ENCODE measurements at places on chromosomes 2 and 18.

DNA sequence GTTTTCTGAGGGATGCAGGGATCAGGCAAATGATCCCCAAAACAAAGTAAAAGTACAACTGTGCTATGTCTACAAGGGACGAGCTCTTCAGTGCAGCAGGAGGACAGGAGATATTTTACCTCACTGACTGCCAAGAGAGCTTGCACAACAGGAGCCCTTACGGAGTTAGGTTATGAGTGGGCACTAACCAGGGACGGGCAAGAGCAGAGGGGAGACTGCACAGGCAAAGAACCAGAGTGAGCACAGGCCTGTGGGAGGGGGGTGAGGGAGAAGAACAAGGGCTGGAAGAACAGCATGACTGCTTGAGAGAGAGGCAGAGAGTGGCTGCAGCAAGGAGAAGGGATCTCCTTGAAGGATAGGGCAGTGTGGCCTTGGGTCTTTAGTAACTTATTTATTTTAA, 101.1 kb upstream of the PID1 start:
- DNase-seq: no peak

DNA sequence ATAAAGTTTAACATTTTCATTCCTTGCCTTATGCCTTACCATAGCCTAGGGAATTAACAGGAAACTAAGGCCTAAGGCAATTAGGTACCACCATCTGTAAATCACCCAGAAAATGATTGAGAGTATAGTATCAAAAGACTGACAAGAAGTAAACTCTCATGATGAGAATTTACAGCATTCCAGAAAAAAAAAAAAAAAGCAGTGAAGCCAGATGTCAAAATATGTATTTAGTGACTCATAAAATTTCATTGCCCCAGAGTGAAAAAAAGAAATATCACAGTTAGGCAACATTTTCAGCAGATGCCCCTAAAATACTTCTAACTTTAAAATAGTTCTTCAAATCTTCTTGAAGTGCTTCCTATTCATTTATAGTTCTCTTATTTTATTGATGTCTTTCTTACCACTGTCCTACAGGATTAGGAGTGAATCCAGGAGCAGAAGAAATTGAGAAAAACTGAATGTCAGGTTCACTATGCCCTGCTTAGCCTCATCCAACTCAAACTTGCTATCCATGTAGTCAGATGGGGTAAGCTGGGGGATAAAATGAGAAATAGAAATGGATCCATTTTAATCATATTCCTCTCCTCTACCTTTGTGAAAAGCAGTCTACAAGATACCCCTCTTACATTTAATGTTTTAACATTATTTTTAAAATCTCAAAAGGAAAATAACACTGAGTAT, 57.3 kb upstream of the TANK start:
- DNase-seq: no peak

- DNase-seq: no peak
These were observed 27.6 kb downstream of the EVA1A start for GRCh38 chr2:75533135-75533534.

- no peak for DNase-seq
These were observed 1.1 kb downstream of the GREB1 start for GRCh38 chr2:11534746-11535484.

DNA sequence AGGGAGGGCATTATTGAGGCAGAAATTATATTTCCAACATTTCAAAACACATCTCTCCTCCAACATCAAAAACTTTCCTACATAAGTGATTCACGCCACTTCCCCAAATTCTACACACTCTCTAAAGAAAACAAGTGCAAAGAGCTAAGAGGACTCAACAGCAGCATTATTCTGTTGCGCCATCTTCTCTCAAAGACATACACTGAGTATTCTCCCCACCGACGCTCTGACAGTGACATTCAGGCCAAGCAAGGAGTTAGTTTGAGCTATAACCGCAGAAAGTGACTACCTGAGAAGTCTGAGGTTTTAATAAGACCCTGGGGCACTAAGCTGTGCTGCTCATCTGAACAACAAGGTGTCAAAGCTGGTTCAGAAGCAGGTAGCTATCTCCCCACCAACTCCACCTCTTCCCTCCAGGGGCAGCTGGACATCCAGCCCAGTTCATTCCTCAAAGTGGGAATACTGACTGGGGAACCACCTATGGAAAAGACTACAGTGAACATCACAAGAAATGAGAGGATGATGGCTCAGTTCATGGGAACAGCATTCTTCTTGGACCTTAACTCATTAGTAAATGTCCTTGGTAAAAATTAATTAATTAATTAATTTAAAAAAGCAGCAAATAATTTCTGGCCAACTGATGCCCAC, 309.5 kb upstream of the CCDC68 start:
- DNase-seq: no peak

GRCh38 chr2:177338177-177338721, 54.3 kb upstream of the AGPS start:
- no peak for DNase-seq

- DNase-seq: no peak
These were observed 81.2 kb downstream of the GPD2 start for GRCh38 chr2:156517419-156517818.

- DNase-seq: no peak
These were observed 5.4 kb downstream of the HS6ST1 start for GRCh38 chr2:128313091-128313836.

- no peak for DNase-seq
These were observed 74.6 kb downstream of the TTC27 start for GRCh38 chr2:32702303-32703064.

GRCh38 chr2:230949966-230950873, 25.2 kb upstream of the GPR55 start:
- DNase-seq: no peak

- no peak for DNase-seq
These were observed 4.1 kb upstream of the WDR7 start for GRCh38 chr18:56647071-56647470.

- no peak for DNase-seq
These were observed 24.5 kb upstream of the RAPGEF4 start for GRCh38 chr2:172711110-172711509.

DNA sequence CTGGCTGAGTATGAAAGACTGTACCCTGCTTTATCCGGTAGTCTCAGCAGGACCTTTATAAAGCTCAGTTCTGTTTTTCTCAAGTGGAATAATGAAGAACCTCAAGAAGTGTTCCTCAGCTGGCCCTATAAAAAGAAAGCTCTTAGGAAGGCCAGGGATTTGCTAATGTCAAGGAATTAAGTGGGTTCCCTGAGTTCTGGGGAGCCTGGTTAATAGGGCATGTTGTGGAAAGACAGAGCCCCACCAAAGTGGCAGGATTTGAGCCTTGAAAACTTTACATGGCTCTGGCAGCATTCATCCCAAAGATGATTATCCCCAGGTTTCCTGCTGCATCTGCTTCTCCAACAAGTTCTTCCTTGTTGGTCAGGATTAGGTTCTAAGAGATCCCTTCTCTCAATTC, 6.9 kb upstream of the DYSF start:
- no peak for DNase-seq

DNA sequence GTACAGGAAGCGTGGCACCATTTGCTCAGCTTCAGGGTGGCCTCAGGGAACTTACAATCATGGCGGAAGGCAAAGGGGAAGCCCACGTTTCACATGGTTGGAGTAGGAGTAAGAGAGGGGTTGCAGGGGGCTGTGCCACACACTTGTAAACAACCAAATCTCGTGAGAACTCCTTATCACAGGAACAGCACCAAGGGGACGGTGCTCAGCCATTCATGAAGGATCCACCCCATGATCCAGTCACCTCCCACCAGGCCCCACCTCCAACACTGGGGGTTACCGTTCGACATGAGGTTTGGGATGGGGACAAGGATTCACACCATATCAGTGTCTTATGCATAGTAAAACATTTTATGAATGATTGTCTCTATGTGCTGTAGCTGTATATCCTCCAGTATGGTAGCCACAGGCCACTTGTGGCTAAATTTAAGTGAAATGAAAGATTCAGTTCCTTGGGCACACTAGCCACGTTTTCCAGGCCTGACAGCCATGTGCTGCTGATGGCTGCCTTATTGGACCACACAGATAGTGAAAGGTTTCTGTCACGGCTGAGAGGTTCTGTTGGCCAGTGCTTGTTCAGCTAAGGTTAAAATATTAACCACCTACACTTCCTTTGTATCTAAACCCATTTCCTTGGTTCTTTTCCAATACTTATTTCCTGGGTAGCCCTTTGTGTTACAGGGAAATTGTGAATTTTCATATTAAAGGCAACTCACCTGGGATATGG, 77.3 kb downstream of the AGAP1 start:
- no peak for DNase-seq

GRCh38 chr2:209209943-209210342, 213.9 kb upstream of the MAP2 start:
- no peak for DNase-seq

DNA sequence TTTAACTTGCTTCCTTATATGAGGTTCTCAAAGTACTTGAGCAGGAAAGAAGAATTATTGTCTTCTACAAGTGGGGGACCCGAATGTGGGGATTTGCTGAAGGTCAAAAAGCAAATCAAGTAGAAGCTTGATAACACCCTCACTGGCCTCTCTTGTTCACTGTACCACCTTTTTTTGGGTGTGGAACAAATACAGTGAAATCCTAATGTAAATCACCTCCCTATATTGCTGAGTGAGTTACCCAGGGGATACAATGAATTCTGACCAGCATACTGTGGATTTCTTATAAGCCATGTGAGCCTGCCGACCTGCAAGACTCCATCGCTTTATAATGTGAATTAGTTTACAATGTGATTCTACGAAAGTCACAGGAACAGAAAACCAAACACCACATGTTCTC, 66.5 kb downstream of the DOCK10 start:
- no peak for DNase-seq

- DNase-seq: no peak
These were observed 194.1 kb upstream of the SIX2 start for GRCh38 chr2:45203400-45203799.

- no peak for DNase-seq
These were observed 72.9 kb downstream of the QPCT start for GRCh38 chr2:37417321-37417720.

DNA sequence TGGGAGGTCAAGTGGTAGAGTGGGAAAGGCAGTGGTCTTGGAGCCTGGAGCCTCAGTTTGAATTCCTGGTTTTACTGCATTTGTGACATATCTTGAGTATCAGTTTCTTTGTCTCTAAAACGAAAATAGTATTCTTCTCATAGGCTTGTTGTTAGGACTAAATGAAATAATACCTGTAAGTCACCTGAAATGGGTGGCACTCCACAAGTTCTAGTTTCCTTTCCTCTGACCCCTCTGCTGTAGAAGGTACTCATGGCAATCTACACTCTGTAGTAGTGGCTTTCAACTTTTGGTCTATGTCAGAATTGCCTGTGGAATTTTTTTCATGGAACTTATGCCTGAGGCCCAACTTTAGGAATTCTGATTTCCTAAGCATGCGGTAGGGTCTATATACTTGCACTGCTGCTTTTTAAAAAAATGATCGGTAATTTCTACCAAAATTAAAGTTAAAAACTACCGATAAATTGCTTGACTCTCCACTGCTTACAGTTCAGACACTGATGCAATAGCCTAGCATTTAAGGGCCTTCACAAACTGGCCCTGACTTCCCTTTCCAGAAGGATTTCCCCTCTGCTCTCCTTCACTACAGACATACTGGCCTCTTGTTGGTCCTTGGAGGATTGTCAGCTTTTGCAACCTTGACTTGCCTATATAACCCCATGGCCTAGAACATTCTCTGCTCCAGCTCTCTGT, 47.2 kb downstream of the PLEK start:
- no peak for DNase-seq

DNA sequence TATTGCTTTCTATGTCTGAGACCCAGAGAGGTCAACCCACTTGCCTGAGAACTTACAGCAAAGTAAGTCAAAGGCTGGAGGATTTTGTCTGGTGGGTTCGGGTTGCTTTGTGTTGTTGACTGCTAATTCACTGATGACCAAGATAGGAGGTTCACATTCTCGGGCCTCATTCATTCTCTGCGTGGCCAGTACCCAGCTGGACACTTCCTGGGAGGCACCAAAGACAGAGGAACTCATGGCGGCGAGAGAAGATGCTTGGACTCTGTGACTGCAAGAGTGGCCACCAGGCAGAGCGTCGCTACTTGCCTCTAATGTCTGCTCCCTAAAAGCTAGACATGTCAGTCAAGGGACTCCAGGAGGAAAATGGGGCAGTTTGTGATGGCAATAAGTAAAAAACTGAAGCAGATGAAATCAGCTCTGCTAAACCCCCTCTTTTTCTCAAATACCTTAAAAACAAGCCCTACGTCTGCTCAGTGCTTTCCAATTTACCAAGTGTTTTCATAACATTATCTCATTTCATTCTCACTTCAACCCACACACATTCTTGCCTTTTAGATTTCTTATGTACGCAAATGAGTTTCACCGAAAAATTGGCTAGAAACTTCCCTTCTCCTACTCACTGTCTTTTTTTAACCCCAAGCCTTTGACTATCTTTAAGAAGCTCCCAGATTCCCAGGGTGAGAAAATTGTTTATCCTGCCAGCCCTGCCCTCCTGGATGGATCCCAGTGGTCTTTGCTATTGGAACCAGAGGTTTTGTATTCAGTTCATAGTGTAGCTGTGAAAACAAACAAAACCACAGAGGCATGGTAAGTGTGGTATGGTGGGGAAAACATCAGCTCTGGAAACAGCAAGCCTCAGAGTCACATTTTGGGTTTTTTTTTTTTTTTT, 4.9 kb upstream of the LBH start:
- DNase-seq: no peak

GRCh38 chr2:30975156-30975555, 163.1 kb downstream of the GALNT14 start:
- DNase-seq: no peak

DNA sequence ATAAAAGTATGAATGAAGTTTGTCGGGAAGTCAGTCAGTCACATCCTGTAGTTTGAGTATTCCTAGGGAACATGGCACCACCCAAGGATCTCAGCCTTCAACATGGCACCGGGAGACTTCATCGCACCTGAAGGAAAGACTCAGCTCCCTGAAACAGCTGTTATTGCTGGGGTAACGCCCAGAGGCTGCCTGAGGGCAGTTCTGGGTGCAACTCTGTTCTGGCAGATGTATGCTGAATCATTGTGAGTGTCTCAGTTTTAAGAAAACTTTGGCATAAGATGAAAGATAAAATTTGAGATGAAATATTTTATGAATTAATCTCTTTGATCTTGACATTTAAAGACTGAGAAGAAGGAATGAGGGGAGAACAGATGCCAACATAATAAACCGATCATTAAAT, 49.9 kb upstream of the SERPINB2 start:
- no peak for DNase-seq

GRCh38 chr2:873027-873426, 77.6 kb upstream of the SNTG2 start:
- DNase-seq: no peak

DNA sequence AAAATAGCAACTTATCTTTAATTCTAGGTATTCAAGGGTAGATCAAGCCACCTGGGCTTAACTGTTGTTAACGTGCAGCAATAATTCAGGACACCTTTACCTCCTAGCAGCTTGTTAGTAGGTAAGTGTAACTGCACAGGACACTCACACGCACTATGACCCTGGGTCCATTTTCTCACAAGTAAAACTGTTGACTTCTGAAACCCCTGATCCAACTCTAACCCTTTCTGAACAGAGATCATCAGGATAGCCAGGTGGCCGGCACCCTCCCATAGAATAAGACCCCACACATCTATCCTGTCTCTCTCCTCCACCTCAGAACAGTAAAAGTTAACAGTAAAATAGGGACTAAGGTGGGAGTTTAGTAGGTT, 610 bp downstream of the SPC25 start:
- DNase-seq: no peak

- DNase-seq: no peak
These were observed 11.7 kb downstream of the HSBP1L1 start for GRCh38 chr18:79975985-79976680.

Data from effector CD4-positive, alpha-beta T cell (primary cell).